Activated naive CD4-positive, alpha-beta T cell treated with anti-CD3 and anti-CD28 coated beads, Interleukin-2, amount 50 U/mL, for 16 hours (primary cell): ENCODE measurements at places on chromosomes 5 and 9.

GRCh38 chr5:61327760-61328753, 4.0 kb upstream of the ZSWIM6 start:
- no peak for DNase-seq

DNA sequence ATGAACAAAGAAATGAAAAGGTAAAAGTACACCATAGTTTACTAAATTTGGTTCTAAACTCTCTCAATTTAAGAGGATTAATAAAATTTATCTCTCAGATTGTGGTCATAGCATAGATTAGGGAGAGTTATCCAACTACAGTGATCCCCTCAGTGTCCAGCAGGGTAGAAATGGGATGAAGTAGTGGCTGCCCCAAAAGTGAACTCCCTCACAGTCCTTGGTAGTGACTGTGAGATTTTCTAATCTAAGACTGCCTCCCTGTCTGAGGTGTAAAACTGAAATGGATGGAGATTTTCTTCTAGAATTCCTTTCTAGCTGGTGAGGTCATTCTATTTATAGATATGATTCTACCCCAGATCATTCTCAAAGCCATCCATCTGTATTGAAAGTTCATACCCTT, 455.5 kb downstream of the ACTL7B start:
- no peak for DNase-seq

DNA sequence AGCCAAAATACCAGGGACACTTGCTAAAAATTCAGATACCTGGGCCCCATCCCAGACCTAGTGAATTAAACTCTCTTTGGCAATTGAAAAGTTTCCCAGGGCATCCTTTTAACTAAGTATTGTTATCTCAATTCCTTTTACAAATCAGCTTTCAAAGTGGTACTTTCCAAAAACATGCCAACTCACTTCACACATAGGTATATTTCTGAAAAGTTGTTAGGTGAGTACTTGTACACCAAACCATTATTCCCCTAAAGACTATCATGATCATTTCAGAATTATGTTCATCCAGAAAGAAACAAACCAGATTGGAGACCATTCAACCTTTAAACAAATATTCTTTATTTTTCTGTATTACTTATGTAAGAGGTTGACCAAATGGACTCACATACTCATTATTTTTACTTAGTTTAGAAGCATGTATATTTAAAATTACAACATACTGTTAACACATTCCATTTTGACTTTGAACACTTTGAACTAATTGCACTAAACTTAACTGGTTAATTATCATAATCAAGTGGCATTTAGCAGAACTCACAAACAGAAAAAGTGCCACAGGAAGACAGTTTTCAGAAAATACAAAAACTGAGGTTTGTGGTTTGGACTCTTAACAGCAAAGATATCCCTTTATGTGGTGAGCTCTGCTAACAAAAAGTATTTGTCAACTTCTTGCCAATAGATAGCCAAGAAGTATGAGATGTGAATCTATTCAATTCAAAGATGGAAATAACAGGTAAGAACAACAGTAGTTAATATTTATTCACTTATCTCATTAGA, 40.7 kb downstream of the KIAA0825 start:
- no peak for DNase-seq

DNA sequence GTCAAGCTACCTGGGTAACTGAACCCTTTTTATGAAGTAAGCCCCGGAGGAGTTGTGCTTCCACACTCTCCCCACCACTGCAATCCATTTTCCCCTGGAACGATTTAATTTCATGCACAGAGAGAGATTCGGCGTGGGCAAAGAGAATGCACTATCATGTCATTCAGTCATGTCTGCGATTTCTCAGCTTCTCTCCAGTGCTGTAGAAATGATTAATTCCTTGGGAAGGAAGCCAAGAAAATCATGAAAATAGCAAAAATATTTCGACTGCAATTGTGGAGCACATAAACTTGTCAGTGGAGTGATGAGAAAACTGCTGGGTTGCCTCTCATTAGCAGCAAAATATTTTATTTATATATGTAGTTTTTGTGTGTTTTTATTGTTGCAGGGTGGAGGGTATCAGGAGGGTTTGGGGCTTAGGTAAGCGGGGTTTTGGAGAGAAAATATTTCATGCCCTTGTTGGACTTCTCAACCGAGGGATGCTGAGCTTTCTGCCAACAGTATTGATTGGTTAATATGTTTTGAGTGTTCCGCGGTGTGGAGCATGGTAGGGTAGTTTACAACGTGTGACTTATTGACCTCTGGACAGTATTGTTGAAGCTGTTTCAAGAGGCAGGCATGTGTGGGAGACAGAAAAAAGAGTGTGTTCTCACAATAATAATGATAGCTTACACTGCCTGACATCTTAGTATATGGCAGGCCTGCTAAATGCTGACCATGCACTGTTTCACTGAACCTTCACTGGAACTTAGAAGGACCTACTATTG, 69.3 kb downstream of the SGCD start:
- DNase-seq, result no peak

- DNase-seq, result no peak
Observed at GRCh38 chr5:32259033-32259432, 53.7 kb downstream of the MTMR12 start.

- no peak for DNase-seq
Observed at GRCh38 chr5:76443066-76443800, 40.1 kb downstream of the IQGAP2 start.

DNA sequence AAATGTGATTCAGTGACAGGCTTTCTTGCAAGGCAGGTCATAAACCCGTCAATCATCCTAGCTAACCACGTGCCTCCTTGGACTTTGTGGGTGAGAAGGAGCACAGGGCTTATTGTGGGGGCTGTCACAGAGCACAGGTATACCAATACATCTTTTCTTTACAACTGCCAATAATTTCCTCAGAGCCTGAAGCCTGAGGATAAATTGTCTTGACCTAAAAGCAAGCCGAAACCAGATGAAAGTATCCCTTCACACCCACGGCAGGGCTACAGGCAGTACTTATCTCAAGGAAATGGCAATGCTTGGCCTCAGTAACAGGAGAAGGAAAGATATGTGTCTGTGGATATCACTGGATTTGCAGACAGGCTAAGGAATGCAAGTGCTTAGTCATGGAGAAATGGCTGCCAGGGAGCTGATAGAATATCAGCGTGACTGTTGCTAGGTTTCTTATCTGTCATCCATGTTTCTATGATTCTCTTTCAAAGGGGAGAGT, 90.3 kb upstream of the ZNF366 start:
- no peak for DNase-seq

GRCh38 chr5:44538797-44539601, 149.8 kb upstream of the FGF10 start:
- no peak for DNase-seq

- no peak for DNase-seq
Observed at GRCh38 chr9:115393976-115394775, 276.2 kb upstream of the TNC start.

DNA sequence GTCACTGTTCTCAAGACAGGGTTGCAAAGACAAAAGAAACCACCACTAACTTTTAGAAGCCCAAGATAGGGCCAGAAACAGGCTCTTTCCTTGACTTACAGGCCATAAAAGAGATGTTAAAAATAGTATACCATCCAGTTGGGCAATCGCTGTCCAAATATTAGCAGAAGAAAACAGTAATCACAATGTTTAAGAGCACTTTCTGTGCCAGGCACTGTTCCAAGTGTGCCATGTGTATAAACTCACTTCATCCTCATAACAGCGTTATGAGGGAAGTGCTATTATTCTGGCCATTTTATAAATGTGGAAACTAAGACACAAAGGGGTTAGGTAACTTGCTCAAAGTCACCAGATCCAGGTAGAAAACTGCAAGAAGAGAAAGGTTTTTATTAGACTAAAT, 111.7 kb downstream of the KCNN2 start:
- no peak for DNase-seq

- no peak for DNase-seq
Observed at GRCh38 chr5:86974955-86975354, 292.7 kb upstream of the RASA1 start.

DNA sequence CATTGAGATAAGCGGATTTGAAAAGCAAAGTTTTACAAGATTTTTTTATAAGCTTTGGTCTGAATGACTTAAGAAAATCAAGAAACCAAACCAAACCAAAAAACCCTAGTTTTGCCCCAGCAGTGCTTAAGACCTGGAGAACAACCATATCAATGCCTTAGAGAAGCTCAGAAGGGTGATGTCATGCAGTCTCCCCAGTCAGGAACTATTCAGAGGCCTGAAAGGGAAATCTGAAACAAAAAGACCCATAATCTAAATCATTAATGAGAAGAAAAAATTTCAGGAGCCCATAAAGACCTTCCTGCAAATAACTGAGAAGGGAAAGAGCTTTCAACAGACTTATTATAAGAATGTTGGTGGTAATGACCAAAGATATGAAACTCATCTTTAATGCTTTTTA, 280.1 kb downstream of the MARCHF11 start:
- no peak for DNase-seq

DNA sequence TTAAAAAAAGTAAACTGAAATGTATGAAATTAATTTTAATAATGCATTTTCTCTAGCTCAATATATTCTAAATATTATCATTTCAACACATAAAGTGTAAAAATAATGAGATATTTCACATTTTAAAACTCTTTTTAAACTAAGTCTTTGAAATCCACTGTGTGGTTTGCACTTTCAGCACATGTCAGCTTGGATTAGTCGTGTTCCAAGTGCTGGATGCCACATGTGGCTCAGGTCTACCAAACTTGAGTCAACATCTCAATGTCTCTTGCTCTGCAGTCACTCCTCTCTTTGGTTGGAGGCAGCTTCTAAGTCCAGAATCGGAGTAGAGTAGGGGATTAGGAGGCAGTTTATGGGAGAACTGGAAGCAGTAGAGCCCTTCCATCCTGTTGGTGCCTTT, 173.7 kb upstream of the ANKRD55 start:
- DNase-seq, result no peak

- no peak for DNase-seq
Observed at GRCh38 chr5:10593531-10594181, 29.8 kb downstream of the ANKRD33B start.

DNA sequence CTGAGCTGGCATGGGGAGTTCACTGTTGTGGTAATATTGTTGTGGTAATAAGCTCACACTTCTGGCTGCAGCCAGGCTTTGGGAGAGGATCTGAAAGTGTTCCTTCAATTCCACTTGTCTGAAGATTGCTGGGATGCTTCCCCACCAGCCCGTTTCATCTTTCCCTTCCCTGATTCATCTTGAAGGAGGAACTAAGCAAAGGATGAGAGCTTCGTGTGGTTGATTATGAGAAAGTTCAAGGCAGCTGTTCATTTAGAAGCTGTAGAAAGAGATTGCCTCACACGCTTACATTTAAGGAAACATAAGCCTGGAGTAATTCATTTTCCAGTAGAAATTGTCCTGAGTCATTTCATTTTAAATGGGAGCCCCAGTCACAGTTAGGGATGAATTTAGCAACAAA, 122.4 kb upstream of the GAS1 start:
- DNase-seq, result no peak
